ENCODE measurements at places on chromosomes 7 and 10. TPM values are rescaled to one million over a fixed set of nuclear protein-coding genes. Genes with fewer than 3 reads are reported as not detected.
A peak's percentile ranks its signal among the peaks of the same experiment; 100 is the strongest.

- no peak for DNase-seq
Observed at GRCh38 chr7:103967401-103967800, 22.1 kb downstream of the RELN start.

AGR2 gene
- total RNA-seq, result 164 TPM

DNA sequence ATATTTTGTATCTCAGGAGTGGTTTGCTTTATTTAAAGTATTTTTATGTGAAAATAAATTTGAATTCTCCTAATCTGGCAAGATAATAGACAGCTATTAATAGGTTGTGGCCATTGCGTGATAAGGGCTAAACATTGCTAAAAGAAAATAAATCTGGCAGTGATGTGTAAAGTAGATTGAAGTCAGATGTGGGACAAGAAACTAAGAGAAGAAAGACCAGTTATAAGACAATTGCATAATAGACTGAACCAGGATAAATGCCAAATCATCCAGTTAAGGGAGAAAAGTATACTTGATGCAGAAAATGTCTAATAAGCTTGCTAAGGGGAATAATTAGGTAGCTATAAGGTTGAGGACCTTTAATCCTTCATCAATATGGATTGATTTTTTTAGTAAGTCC lies 197.5 kb upstream of the CSTF2T start:
- no peak for DNase-seq

DNA sequence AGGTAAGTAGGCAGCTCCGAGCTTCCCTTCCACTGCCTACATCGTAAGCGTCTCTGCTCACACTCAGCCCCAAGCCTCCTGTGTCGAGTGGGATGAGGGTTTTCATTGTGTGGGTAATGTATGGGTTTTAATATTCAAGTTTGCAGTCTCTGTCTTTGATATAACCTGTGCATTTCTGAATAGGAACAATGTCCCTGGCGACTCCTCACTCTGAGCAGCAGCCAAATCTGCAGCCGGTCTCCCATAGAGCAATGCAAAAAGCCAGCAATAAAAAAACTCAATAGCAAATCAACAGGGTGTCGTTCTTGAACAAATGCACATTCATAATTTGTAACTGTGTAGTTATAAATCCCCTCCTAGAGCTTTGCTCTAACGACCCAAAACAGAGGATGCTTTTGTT lies 33.4 kb downstream of the PPP1R17 start:
- DNase-seq, result no peak

GRCh38 chr7:97005183-97006054 lies at the start of gene DLX6:
Gene DLX6, plus strand, starts transcription at chr7:97005553. Its CDS starts 425 bp downstream, at chr7:97005978.
- peak; percentile 51 for DNase-seq

GRCh38 chr7:37816922-37817590 lies 31.3 kb upstream of the NME8 start:
- no peak for DNase-seq

DNA sequence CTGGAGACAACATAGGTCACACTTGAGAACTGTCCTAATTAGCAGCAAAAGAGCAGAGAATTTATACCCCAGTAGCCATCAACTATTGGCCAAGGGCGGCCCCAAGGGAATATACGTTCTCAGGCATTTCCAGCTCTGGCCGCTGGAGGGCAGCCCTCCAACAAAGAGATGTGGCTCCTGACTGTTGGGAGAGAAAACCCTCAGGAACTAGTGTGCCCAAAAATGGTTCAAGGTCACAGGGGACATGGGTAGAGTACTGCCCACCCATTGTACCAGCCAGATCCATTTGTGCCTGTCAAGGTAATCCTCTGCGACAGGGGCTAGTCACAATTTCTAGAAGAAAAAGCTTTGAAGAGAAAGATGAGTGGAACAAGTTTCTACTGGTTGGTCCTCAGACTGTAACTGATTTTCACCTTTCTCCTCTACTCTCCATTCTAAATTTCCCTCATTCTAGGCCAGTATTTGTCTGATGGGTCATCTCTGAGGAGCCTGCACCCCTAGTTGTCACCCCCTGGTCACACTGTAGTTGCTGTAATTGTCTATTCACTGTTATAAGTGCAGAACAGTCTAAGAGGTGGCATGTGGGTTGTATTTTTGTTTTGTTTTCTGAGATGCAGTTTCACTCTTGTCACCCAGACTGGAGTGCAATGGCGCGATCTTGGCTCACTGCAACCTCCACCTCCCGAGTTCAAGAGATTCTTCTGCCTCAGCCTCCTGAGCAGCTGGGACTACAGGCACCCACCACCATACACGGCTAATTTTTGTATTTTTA lies 14.7 kb upstream of the C7orf33 start:
- DNase-seq, result peak; percentile 78

DNA sequence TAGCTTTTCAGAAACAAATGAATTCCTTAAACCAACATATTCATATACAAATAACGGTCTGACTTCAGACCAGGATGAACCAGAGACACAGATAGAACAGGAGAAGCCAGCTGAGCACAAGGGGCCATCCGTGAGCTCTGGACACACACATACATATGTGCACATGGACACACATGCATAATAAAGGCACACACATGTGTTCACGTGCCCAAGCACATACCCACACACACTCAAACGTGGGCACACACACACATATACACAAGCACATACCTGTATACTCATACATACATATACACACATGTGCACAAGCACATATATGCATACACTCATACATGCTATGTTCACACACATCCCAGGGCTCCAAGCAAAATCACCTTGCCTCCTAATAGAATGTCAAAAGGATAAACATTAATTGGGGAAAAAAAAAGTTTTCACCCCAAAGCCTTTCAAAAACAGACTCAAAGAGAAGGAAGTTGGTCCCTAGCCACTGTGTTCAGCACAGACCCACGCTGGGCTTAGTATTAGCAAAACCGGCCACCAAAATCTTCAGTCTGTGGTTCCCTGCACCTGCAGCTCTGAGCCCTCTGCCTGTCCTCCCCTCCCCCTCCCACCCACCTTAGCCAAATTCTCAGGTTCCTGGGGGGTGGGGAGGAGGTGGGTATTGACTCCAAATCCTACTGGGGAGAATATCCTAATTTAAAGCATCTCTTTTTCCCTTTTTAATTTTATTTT lies 100.4 kb upstream of the MACROH2A2 start:
- DNase-seq, result no peak

DNA sequence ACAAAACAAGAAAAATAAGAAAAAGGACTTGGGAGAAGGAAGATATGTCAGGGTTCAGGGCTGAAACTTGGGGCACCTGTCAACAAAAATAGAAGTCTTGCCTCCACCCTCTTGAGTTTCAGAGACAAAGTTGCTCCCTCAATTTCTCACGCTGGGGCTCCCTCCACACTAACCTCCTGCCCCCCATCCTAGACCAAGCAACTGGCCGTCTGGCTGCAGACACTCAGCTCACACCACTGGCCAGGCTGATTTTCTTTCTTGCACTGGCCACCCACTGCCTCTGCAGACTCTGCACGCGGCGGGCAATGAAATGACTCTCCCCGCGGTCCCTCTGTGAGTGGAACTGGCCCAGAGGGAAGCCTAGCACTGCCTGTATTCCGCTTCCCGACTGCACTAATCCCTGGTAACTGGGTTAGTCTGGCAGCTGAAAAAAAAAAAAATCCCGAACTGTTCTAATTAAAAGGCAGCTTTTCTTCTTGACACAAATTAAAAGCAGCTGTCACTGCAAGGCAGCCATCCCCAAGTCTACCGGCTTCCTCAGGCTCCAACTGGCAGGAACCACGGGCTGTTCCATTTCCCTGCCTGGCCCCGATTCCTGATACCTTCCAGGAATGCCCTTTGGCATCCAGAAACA lies 83.5 kb downstream of the SPDYE5 start:
- DNase-seq, result no peak

HK1 gene
- total RNA-seq, result 84.9 TPM

- no peak for DNase-seq
Observed at GRCh38 chr10:114541797-114542160, 116.3 kb downstream of the ABLIM1 start.

DNA sequence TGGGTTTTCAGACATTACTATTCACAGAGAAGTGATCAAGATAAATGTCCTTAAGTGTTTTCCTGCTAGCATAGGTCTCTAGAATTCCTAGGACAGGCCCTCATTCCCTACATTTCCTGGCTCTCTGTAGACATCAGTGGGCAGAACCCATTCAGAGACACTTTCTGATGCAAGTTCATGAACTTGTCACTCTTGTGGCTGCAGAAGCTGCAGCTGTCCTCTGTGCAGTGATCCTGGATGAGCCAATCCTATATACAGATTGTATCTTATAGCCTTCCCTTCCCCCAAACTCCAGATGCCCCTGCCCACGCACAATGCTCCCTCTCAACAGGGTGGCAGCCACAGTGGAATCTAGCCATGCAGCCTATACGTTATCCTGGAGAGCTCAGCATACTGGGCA lies 12.6 kb upstream of the GRB10 start:
- no peak for DNase-seq

- no peak for DNase-seq
Observed at GRCh38 chr10:4059471-4060138, 274.6 kb upstream of the KLF6 start.
